ENCODE measurements at places on chromosomes 1 and 21.

GRCh38 chr1:116224111-116224510 is 112.9 kb downstream of the MAB21L3 start:
- DNase-seq, result no peak

- DNase-seq, result no peak
Measured at GRCh38 chr21:42154237-42155044, 64.5 kb upstream of the ABCG1 start.

GRCh38 chr1:5298376-5298775 is 644.0 kb downstream of the AJAP1 start:
- DNase-seq, result no peak

- no peak for DNase-seq
Measured at GRCh38 chr1:111085676-111086075, 54.2 kb downstream of the DRAM2 start.

All from amygdala (tissue), 56 donors.